ENCODE measurements at places on chromosomes 1 and 21.

DNA sequence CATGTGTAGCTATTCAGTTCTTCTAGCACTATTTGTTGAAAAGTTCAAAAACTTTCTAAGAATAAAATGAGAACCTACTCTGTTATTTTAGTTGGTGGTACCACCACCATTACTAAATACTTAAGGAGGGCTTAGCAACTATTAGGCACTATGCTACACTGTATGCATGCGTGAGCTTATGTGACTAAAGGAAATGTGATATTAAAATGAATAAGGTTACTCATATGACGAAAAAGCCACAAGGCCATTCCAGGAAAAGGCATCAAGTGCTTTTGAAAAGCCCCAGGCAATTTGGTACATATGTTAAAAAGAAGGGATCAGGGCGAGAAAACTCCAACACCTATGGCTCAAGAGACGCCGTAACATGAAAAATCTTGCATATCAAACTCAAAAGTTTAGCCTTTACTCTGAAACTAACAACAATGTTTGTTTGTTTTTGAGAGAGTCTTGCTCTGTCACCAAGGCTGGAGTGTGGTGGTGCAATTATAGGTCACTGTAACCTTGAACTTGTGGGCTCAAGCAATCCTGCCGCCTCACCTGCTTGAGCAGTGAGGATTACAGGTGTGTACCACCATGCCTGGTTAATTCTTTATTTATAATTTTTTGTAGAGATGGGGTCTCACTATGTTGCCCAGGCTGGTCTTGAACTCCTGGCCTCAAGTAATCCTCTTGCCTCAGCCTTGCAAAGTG lies 42.5 kb downstream of the EPRS1 start:
- DNase-seq, result no peak

GRCh38 chr1:23796466-23797271 lies 3.9 kb downstream of the GALE start:
- DNase-seq, result no peak

DNA sequence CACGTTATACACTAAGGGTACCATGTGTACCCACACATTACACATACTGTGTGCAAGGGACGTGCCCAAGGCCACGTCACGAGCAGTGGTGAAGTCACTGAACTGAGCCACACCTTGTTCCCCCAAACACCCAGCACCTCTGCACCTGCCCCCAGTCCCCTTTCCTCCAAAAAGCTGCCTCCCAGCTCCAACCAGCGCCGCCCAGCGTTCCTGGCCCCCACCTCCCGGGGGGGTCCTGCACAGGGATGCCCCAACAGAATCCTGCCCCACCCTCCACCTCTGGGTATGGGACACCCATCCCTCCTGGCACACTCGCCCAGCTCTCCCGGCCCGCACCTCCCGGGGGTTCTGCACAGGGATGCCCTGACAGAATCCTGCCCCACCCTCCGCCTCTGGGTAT lies 54.1 kb downstream of the CHD5 start:
- no peak for DNase-seq

DNA sequence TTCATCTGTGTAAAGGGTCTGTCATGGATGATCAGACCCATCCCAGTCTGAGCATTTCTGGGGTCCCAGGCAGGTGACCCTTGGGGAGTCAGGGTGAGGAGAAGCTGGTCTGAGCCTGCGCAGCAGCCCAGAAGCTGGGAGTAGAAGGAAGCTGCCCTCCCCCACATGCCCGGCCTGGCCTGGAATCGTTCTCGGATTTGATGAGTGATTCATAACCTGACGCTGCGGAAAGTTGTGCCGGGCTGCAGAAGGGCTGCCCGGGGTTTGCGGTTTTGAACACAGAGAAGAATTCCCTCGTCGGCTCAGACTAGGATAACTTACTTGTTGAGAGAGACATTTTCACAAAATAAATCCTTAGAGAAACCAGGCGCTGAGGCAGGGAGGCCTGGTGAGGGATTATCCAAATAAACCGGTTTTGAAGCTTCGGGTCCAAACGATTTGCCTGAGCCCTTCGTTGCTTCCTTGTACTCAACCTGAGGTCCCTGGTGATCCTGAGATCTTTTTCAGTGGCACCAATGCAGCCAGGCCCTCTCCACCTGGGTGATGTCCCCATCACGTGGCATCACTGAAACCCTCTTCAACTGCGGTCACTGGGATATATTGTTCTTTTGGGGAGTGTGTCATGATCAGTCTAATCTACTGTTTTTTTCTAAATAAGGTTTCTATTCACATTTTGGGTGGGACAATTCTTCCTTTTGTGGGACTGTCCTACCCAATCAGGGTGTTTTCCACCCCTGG lies 29.2 kb downstream of the EPHB2 start:
- DNase-seq, result no peak

DNA sequence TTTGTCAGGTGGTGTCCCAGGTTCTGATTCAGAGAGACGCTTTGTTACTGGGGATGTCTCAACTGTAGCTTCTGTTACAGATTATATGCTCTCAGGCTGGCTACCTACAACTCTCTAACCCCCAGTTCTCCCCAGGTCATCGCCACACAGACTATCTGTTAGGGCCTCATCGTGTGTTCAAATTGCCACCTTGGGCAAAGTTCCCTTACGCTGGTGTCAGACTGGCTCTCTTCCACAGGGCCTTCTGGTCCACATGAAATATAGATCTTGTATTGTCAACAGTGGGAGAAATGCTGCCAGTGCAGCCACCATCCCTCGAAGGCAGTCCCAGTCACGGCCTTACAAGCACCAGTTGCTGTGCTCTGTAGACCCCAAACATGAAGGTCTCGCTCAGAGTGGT lies 15.3 kb downstream of the FMO4 start:
- no peak for DNase-seq

GRCh38 chr1:186046437-186047211 lies 312.4 kb downstream of the HMCN1 start:
- DNase-seq, result no peak

GRCh38 chr1:90919900-90920299 lies 101.9 kb downstream of the ZNF644 start:
- no peak for DNase-seq

DNA sequence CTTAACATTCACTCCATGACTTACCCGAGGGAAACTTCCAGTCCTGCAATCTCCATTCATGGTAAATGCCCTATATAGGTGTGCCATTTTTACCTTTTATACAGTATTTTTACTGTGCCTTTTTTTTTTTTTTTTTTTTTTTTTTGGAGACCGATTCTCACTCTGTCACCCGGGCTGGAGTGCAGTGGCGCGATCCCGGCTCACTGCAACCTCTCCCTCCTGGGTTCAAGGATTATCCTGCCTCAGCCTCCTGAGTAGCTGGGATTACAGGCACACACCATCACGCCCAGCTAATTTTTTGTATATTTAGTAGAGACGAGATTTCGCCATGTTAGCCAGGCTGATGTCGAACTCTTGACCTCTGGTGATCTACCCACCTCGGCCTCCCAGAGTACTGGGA lies 124.4 kb upstream of the PLPPR4 start:
- no peak for DNase-seq

DNA sequence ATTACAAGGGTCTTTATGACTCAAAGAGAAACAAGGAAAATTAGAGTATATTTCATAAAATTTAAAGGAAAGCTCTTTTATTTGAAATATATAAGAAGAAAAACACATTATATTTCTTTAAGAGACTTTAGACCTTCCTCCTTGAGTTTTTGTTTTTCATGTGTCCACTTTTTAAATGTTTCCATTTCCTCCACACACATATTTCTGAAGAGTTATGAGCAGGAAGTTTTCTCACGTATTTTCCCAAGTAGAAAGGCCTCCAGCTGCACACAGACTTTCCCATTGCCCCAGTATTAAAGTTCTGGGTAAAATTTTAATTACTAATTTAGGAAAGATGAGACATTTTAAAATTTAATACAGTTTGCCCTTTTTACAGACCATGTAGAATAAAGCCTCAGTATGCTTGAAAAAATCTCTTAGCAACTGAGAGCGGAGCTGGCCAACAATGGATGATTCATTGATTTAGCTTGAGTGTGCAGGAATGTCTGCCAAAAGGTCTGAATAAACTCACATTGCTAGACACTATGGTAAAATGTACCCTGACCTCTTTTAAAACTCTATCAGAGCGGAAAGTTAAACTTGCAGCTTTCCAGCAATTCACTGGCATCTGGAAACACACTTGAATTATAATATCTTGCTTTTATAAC lies 57.9 kb downstream of the DDAH1 start:
- DNase-seq, result no peak

GRCh38 chr1:89001510-89001909 lies 9.1 kb upstream of the KYAT3 start:
- no peak for DNase-seq

GRCh38 chr1:57872913-57873312 lies 449.1 kb upstream of the DAB1 start:
- no peak for DNase-seq

GRCh38 chr1:207396168-207396746 lies 57.9 kb upstream of the CR2 start:
- DNase-seq, result no peak

GRCh38 chr1:74733604-74734484 lies 892 bp downstream of the TYW3 start:
- peak; percentile 72 for DNase-seq

GRCh38 chr1:2299131-2299627 lies 71.1 kb downstream of the SKI start:
- no peak for DNase-seq

DNA sequence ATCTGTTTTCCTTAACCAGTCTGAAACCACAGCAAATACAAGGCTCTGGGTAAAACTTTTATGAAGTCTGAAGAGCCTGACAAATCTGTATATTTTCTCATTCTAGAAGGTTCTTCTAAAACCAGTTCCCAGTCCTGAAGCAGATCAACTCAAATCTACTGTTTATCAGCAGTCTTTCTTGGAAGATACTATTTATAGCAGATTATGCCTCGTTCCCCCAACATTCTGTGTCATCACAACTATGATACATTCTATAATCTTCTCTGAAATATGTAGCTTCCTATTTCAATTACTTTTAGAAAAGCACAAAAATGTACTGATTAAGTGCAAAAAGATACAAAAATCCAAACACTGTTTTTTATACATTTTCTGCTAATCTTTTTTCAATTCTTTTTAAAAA lies 67.5 kb downstream of the NIBAN1 start:
- DNase-seq, result no peak

- DNase-seq, result no peak
Observed at GRCh38 chr1:248288391-248288790, 10.6 kb upstream of the OR2T33 start.

- no peak for DNase-seq
Observed at GRCh38 chr1:106960412-106960811, 96.1 kb upstream of the PRMT6 start.

GRCh38 chr1:169031566-169032224 lies 74.8 kb upstream of the ATP1B1 start:
- no peak for DNase-seq

- no peak for DNase-seq
Observed at GRCh38 chr1:184888505-184888904, 85.8 kb downstream of the NIBAN1 start.

DNA sequence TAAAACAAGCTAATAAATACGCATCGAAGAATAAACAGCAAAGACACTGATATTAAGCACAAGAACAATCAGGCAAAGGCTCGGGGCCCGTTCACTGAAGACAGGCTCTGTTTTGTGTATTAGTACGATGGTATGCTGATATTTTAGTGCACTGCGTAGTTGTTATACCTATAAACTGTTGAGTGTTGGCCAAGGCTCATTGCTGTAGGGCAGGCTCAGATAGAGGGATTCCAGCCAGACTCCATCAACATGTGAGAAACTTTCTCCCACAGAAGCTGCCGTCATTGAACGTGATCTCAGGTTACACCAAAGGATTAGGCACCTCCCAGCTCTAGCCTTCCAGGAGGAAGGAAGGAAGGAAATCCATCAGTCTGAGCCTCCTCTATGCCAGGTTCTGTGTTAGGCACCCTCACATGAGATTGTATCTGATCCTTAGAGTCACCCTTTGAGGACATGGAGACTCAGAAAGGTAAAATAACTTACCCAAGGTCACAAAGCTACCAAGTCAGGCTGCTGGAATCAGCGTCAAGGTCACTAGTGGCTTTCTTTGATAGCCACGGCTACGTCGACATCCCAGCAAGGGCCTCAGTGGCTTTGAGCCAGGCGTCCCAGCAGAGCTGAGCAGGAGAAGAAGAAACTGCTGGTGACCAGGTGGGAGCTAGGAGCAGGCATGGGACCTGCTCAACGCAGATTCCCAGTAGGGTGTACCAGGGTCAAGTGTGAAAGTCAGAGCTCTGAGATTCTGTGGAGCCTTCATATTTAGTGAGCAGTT lies 14.8 kb downstream of the BCAR3 start:
- no peak for DNase-seq

DNA sequence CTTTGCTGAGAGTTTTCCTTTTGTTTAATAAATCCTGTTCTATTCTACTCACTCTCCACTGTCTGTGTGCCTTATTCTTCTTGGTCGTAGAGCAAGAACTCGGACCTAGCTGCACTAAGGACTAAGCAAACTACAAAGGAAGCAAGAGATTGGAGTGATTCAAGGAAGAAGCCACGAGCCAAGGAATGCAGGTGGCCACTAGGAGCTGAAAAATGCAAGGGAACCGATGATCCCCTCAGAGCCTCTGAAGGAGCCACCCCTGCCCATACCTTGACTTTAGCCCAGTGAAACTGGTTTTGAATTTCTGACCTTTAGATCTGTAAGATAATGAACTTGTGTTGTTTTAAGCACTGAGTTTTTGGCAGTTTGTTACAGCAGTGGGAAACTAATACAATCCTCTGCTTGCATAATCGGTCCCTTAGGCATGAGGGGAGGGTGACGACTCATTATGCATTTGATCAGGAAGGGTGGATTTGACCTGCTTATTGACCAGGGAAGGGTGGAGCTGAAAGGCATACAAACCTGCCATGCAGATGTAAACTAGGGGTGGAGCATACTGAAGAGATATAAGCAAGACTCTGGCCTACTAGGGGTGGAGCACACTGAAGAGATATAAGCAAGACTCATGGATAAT lies 6.2 kb upstream of the CA6 start:
- DNase-seq, result no peak

- no peak for DNase-seq
Observed at GRCh38 chr1:209042413-209042812, 541.1 kb upstream of the CAMK1G start.
